ENCODE measurements at places on chromosomes 5 and 9.
A peak's percentile ranks its signal among the peaks of the same experiment; 100 is the strongest.

DNA sequence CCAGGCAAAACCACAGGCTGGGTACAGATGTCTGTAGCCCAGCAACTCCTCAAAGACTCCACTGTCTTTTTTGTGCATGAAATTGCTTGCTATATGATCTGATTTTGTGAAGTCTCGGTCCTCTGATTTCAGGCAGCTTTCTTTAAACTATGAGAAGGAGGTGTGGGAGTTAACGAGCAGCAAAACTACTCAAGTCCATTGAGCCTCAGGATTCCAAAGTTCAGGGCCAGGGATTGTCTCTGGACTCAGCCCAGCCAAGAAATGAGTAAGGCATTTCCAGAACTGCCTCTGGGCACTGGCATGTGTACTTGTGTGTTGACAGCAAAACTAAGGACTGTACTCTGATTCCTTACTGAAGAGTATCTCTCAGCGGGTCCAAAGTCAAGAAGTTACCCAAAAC lies 53.4 kb upstream of the GLIS3 start:
- peak; percentile 51 for DNase-seq

GRCh38 chr5:141557681-141558136 lies 61.1 kb downstream of the DIAPH1 start:
- DNase-seq: peak; percentile 99

DNA sequence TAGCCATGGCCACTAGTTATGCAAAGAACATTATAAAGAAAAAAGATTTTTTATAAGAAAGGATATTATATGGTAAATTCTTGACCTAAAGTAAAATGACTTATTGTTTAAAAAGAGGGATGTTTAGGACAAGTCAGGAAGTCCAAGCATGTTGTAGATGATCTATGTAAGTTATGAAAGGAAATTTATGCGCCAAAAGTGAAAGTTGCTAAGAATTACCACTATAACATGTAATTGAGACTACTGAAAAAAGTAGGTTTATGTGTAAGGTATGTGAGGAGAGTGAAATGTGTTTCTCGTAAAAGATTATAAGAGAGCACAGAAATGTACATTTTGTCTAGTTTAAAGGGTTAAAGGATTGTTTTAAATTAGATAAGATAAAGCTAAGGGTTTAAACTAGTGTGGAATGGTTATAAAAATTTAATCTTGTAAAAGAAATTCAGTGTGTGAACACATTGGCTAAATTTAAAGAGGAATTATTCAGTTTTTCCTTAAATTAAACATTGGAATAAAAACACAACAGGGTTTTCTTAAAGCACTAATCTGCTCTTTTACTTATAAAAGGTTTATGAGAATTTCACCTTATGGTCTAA lies 1100.4 kb upstream of the EDIL3 start:
- no peak for DNase-seq

DNA sequence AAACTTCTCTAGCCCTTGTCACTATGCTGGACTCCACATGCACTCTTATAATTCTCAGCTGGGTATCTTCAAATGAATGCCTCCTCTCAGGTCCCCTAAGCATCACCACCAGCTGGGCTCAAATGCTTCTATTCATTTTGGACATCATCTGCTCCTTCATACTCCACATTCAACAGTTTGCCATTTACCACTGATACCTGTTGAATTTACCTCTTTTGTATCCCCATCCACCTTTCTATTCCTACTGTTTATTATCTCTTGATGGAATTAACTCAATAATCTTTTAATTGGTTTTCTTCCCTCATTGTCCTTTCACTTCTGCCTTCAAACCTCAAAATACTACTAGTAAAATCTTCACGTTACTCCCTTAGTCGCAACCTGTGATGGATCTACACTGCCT lies 14.5 kb downstream of the RANBP6 start:
- DNase-seq: no peak

GRCh38 chr5:36417221-36417620 lies 115.5 kb upstream of the RANBP3L start:
- DNase-seq: peak; percentile 15

DNA sequence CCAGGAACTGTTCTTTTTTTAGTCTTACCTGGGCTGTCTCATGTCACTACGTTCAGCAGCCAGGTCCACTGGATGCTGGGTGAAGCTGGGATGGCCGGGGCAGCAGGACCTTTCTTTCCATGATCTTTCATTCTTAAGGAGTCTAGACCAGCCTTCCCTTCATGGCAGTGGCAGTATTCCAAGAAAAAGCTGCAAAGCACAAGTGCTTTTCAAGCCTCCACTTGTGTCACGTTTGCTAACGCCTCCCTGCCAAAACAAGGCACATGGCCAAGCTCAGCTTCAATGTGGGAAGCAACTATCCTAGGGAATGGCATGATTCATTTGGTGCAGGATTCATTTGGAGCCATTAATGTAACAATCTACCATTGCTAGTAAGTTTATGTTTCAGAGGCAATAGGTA lies 94.8 kb downstream of the RCL1 start:
- DNase-seq: peak; percentile 57

- no peak for DNase-seq
These were observed 65.4 kb upstream of the CDH12 start for GRCh38 chr5:22918511-22918910.

DNA sequence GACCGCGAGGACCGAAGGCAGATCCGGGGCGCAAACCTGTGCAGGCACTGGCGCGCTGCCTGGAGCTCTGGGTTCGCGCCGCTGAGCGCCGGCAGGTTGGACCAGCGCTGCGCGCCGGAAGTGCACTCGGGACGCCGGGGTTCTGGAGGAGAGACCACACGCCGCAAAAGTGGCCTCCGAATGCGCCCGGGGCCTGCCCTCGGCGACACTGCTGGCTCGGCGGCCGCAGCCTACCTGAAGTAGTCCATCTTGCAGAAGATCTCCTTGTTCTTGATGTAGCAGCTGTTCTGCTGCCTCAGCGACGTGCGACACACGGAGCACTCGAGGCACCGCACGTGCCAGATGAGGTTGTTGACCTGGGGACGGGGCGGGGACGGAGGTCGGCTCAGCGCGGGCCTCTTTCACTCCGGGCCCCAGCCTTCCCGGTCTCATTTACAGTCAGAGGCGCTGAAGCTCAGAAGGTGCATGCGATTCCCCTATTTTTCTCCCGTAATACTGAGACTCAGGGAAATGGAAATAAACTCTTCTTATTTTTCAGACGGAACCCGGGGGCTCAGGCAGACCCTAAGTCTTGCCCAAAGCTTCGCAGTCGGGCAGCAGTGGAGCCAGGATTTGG lies 2.5 kb downstream of the LHX6 start:
- DNase-seq: no peak

GRCh38 chr9:126614455-126615244 lies 922 bp downstream of the LMX1B start:
- DNase-seq: no peak

DNA sequence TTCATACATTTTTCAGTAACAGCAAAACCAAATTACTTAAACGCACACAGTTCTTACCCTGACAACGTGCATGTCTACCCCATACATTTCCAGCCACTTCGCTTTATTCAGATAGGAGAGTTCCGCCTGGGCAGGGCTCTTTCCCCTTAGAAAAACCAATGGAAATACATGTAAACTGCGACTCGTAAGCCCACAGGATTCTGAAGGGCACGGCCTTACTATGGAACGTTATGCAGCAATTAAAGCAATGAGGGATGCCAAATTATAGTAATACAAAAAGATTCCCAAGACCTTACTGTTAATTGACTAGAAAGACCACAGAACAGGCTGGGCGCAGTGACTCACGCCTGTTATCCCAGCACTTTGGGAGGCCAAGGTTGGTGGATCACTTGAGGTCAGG lies 64.5 kb downstream of the EPB41L4B start:
- peak; percentile 38 for DNase-seq

GRCh38 chr5:78888580-78889368 lies 96.3 kb downstream of the ARSB start:
- DNase-seq: peak; percentile 27

DNA sequence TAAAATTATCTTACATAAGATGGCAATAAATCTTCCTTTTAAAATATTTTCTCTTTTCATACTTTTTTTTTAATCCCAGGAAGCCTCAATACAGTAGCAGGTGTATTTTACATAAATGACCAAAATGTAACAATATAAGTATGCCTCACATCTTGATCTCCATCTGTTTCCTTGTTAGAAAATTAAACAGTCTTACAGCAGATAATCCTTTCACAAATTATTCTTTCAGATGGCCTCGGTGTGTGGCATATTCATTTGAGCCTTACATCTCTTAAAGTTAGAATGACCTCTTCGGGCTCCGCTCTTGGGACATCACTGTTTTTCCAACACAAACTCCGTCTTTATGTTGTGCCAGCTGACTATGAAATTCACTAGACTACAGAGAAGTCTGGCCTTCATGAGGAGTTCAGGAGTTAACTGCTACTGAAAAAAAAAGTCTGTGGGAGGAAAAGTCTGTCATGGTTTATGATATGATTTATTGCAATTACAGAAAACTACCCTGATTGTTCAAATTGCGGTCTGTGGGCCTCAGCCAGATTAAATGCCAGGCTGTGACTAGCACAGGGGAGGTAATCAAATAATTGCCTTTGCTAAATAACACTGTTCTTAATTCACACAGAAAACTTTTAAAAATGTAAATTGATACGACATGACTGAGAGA lies 292.9 kb upstream of the PUM3 start:
- DNase-seq: peak; percentile 2

- DNase-seq: peak; percentile 76
These were observed 358.2 kb upstream of the TLE4 start for GRCh38 chr9:79213417-79214125.

DNA sequence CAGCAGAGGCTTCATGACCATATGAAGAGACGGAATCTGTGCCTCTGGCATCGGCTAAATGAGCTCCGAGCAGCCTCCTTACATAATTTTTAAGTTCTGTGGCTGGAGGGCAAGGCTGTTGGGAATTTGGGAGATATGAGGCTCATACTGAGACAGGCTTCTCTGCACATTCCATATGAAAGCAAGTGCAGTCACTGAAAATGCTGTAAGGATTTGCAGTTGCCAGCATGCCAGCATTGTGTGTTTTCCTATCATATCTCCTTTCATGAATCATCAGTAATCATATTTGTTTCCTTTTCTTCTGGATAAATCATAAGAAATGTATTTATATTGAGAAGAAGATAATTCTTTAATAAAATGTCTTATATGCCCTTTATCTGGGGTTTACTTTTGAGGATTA lies 775.4 kb downstream of the SEMA5A start:
- no peak for DNase-seq

DNA sequence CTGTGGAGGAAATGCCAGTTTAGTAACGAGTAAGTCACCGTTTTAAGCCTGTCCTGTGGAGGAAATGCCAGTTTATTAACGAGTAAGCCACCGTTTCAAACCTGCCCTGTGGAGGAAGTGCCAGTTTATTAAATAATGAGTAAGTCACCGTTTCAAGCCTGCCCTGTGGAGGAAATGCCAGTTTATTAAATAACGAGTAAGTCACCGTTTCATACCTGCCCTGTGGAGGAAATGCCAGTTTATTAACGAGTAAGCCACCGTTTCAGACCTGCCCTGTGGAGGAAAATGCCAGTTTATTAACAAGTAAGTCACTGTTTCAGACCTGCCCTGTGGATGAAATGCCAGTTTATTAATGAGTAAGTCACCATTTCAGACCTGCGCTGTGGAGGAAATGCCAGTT lies 18.9 kb upstream of the PDCD6 start:
- DNase-seq: no peak

GRCh38 chr9:77606526-77606925 lies 41.6 kb downstream of the GNA14 start:
- no peak for DNase-seq

DNA sequence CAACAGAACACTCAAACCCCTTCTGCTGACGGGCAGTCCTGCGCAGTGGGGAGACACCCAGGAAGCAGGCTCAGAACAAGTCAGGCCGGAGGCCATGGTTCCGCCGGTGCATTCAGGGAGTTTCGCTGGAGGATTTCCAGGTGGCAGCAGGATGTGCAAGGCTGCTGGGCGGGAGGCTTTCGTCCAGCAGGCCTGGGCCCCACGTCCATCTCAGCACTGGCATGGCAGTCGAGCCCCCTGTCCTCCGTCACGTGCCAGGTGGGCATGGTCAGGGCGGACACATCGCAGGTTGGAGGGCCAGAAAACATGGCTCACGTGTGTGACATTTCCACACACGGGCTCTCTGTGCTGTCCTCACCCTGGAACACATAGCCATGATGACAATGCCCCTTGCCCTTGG lies 299.9 kb upstream of the IRX2 start:
- no peak for DNase-seq

DNA sequence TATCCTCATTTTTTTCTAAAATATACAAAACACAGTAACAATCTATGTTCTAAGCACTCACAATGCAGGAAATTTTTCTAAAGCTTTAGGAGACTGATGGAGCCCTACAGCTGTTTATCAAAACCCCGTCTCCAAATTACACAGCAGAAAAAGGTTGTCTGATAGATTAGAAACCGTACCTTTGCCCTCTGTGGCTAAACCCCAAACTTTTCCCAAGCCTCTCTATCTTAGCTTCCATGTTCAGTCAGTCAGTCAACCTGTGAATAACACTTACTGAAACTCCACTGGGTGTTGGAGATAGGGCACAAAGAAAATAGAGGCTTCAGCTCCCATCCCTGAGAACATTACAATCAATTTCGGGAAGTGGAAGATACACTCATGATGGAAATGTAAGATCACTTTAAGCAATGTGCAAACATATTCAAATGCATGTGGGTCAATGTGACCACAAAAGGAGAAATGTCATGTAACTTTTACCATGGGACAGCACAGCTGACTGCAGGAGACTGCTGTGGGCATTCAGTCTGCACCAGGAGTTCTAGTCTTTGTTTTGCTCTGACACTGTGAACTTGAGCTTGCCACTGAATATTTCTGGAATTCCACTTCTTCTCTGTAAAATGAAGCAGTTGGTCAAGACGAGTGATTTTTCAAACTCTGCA lies 279.5 kb upstream of the PIK3R1 start:
- no peak for DNase-seq

DNA sequence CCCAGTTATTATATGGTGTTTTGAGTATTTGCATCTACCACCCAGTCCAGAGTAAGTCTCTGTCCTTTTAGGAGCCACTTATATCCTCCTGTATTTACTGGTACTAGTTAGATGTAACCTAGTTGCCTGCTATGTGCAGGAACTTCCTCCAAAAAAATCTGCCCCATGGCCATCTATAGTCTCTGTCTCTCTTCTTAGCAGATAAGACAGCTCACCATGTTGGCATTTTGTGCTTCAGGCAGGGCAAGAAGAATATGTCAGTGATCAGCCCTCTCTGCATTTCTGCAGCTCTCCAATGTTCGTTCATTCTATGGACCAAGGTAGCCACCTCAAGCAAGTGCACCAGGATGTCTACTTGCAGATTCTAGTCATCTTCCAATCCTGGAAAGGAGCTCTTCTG lies 446.5 kb downstream of the TLE1 start:
- DNase-seq: no peak

- no peak for DNase-seq
These were observed 222.8 kb downstream of the FAM170A start for GRCh38 chr5:119852140-119852539.

DNA sequence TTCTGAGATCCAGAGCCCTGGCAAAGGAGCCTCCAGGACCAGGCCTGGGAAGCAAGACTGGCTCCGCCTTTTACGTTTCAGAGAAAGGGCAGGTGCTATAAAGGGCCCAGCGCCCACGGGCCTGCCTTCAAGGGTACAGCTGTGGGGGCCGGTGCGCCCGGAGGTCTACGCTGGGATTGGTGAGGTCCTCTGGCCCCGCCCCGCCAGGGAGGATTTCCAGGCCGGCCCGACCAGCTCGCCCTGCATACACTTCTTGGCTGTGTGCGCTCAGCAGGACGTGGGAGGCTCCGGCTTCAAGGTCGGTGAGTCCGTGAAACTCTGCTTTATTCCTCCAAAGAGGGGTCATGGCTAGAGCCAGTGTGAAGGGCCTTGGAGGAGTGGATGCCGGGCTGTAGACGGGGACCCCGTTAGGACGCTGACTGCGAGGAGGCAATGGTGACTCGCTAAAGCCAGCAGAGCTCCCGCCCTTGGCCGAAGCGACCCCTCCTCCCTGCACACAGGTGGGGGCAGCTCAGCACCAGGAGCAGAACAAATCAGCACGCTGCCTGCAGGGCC lies at the start of gene CKMT2:
TSS of gene CKMT2 (plus strand) at position 243 of the 555 bp plus-strand sequence. CDS start 17,811 bp downstream, outside the sequence.
- peak; percentile 46 for DNase-seq

Measured in GM23248 (cell line).